NCI-H2081 (cell line): ENCODE measurements at places on chromosomes 3 and 15.

- DNase-seq = no peak
Observed at GRCh38 chr3:112637700-112638099, 3.2 kb downstream of the CCDC80 start.

GRCh38 chr15:100565591-100565990 is 36.4 kb downstream of the LINS1 start:
- DNase-seq = no peak

- DNase-seq = no peak
Observed at GRCh38 chr15:70038730-70039392, 58.9 kb downstream of the TLE3 start.

DNA sequence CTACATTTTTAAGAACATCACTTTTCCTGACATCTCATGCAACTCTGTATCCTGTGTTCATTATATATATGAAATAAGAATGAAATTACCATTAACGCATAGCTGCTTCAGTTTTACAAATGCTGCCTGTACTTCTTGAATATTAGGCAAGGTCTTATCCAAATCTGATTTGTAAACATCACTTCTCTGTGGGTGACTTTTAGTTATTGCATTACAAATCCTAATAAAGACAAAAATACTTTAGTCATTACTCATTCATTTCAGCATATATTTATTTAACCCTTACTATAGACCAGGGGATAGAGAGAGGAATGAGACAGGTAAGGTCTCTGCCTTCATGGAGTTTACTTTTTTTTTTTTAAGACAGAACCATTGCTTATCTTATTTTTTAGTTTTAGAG is 36.8 kb downstream of the MTMR10 start:
- no peak for DNase-seq

- DNase-seq = no peak
Observed at GRCh38 chr3:112376992-112377391, 44.0 kb downstream of the CD200 start.

GRCh38 chr15:83200162-83200561 is 7.5 kb downstream of the HDGFL3 start:
- DNase-seq = no peak

GRCh38 chr3:133935843-133936769 is 40.4 kb upstream of the RAB6B start:
- no peak for DNase-seq

DNA sequence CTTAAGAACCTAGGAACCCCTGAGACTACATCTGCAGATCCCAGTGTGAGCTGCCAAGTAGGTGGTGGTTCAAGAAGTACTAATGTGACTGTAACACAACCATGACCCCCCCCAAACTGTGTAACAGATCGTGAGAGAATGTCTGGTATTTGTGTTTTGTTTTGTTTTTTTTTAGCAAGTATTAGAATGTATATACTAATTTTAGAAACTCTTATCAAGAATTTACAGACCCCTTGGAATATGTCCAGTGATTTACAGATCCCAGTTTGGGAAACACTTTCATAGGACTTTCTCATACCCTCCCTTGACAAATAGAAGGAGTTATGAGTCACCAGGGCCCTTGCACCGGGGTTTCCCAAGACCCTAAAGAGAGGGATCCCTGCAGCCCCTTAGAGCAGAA is 79.8 kb downstream of the SEMA5B start:
- no peak for DNase-seq

DNA sequence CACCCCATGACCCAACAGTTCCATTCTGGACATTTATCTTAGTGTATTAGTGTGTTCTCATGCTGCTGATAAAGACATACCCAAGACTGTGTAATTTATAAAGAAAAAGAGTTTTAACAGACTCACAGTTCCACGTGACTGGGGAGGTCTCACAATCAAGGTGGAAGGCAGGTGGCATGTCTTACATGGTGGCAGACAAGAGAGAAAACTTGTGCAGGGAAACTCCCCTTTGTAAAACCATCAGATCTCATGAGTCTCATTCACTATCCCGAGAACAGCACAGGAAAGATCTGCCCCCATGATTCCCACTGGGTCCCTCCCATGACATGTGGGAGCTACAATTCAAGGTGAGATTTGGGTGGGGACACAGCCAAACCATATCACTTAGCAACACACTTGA is 21.6 kb upstream of the GPD1L start:
- no peak for DNase-seq

DNA sequence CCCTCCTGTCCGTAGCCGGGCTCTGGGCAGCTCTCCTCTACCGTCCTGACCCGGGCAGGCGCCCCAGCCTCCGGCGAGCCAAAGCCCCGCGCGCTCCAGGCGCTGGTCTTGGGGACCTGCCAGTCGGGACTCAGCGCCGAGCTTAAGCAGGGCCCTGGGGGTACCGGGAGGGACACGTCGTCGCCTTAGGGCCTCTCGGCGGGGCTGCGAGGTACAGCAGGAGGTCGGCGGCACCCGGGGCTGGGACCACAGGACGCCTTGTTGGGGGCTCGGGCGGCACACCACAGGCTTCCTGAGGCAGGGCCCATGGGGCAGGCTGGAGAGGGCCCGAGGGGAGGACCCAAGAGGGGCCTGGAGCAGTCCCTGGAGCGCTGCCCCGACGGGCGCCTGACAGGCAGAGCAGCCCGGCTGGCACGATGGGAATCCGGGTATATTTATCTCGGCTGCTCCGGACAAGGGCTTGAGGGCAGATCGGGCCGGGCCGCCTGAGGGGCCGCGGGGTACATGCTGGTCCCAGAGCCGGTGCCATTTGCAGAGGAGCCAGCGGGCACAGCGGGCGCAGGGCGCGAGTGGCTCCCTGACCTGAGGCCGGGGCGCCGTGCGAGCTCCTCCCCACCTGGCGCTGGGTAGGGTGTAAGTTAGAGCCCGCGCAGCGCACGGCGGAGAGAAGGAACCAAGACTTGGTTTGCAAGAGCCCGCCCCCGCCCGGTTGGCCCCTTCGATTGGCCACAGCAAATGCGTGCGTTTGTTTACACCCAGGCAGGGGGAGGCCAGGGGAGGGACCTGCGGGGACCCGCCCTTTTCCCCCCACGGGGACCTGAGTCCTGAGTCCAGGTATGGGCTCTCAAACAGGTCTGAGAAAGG is 574 bp downstream of the SLC38A3 start:
- DNase-seq = no peak

DNA sequence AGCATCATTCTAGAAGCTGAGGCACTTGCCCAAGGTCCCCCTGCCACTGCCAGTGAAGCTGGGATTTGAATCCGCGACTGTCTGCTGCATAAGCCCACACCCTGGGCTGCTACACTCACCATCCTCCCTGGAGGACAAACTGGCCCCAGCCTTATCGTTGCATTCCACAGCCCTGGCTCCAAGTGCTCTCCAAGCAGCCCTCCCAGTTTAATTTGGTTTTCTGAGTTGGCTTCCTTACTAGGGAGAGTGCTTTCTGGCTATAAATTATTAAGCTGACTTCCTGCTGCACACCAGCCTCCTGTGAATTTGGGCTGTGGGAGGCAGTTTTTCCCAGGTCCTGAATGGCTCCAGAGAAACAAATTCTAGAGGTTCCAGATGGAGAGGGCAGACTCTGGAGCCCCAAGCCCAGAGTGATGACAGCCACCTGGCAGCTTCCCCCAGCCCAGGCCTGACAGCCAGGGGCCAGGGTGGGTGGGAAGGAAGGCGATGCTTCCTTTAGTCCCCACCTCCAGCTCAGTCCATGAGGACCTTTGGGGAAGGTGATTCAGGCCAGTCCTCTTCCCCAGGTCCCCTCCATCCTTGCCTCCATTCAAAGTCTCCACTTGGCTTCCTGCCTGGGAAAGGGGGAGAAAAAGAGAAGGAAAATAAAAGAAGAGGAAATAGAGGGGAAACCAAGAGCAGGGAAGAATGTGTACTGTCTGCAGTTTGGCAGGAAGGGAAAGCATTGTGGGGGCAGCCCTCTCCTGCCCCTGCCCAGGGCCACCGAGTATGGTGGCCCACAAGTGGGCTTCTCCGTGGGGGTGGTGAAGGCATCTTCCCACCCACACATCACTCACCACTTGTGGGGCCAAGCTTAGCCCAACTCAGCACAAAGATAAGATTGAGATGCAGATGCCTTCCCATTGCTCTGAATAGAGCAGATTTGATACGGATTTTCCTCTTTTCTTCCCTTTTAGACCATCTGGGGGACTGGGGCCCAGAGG is 69.6 kb downstream of the SEMA5B start:
- DNase-seq = no peak

DNA sequence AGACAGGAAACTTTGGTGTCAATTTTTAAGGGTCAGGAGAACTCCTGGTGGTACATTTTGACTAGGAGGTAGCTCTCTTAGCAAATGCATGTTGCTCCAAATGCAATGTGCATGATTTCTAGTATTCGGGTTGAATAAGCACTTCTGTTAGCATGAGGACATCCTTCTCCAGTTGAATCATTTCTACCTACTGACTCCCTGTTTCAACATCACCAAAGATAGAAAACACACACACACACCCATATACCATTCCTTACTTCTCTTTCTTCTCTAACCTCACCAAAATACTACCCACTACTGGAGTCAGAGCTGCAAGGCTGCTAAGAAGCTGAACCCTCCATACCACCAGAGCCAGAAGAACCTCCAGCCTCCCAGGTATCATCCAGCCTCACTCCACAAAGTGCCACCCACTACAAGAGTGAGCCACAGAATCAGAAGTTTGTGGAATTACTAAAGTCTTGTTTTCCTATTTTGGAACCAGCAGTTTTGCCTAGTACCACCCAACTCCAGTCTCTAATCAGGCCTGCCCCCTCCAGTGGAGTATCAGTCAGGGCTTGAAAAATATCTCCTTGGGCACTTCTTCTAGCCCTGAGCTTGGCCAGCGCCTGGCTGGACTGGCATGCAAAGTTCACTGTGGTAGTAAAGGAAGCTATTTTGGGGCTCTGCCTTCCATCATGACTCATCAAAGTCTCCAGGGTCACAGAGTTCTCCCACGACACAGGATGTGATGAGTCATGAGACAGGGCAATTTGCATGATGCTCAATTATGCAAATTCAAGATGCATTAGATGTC is 110.3 kb downstream of the CYP19A1 start:
- no peak for DNase-seq

- peak; percentile 11 for DNase-seq
Observed at GRCh38 chr3:114122027-114122709, 56.7 kb downstream of the DRD3 start.

GRCh38 chr15:90221246-90221900 is 12.4 kb downstream of the CIB1 start:
- DNase-seq = peak; percentile 70

GRCh38 chr3:101950985-101951733 is 101.8 kb downstream of the NFKBIZ start:
- no peak for DNase-seq
